ENCODE measurements at places on chromosomes 3 and 15.

DNA sequence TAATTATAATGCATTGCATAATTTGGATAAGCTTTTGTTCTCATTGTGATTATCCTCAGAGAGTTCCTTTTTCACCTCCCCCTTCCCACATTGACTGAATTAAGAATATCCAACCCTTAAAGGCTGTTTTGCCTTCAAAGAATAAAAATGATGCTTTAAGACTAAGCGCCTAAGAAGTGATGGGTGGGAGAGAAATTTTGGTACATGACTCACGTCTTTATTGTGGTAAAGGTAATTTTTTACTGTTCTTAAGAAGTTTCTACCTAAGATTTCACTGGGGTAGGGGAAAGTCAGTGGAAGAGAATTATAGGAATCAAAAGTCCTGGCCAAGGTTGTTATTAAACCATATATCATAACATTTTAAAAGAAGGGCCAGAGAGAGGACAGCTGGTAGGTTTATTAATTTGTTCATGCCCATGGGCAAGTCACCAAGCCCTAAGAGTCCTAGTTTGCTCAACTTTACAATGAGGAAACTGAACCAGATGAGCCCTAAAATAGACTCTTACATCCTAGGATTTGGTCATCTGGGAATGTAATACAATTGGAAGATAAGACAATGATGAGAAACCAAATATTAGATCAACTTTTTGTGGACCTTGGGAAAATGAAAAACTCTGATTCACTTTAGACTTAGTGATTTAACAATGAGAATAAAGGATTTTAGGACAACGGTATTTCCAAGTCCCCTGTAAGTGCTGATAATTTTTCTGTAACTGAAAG is 101.1 kb upstream of the RASGRP1 start:
- DNase-seq, result no peak

GRCh38 chr3:14123308-14124222 is 1.1 kb downstream of the CHCHD4 start:
- DNase-seq, result no peak

DNA sequence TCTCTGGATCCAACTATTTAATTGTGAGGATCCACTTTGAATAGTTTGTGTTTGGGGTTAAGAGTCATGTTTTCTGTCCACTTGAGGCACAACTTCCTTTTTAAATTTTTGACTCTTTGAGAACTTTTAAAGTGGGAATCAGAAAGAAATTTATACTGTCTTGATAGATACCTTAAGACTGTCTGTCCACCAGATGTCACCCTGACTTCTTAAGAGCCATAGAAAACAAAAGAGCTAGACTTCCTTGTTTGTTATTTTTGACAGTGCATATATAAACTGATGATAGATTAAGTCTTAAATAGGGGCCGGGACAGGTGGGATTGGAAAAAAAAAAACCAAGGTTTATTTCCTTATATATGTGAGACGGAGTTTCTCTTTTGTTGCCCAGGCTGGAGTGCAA is 52.1 kb upstream of the WDR72 start:
- peak; percentile 42 for DNase-seq

GRCh38 chr15:38692789-38693062 is 128.1 kb upstream of the RASGRP1 start:
- DNase-seq, result no peak

- no peak for DNase-seq
Measured at GRCh38 chr3:72591522-72592421, 256.5 kb downstream of the SHQ1 start.

DNA sequence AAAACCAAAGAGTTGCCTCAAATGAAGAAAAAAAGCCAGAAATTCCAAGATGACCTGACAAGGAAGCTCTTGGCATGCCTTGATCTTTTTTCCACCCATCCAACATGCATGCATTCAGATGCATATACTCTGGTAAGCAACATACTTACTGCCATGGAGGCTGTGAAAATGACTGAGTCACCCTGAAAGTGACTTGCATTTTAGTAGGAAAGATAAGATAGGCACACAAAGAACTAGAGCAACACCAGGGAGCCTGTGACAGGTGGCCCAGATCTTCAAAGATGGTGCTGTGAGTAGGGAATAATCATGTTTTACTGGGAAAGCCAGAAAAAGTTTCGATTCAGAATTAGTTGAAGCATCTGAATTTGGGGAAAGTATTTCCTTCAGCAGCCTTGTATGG is 185.1 kb upstream of the SLCO3A1 start:
- DNase-seq, result no peak

GRCh38 chr15:77418966-77419835 is 703 bp downstream of the PEAK1 start:
- no peak for DNase-seq

DNA sequence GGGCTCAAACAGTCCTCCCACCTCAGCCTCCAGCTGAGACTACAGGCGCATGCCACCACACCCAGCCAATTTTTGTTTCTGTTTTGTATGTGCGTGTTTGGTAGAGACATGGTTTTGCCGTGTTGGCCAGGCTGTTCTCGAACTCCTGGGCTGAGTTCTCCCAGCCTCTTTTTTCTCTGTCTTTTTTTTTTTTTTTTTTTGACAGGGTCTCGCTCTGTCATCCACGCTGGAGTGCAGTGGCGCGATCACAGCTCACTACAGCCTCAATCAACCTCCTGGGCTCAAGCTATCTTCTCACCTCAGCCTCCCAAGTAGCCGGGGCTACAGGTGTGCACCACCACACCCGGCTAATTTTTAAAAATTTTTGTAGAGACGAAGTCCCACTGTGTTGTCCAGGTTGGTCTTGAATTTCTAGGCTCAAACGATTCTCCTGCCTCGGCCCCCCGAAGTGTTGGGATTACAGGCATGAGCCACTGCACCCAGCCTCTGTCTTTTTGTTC is 867 bp upstream of the DCAF1 start:
- DNase-seq, result no peak

DNA sequence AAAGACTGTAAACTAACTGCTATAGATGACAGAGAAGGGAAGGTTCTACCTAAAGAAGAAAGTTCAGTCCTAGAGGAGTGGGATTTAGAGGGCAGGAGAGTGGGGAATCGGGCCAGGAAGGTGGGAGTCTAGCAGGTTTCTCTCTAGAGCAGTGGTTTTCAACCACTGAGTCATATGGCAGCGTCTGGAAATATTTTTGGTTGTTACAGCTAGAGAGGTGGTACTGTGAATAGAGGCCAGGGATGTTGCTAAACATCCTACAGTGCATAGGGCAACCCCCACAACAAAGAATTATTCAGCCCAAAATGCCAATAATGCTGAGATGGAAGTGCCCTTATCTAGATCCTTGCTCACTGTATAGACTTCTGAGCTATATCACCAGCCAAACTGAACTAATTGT is 28.7 kb downstream of the ATP1B3 start:
- no peak for DNase-seq

GRCh38 chr15:22968366-22968765 is 11.8 kb downstream of the CYFIP1 start:
- no peak for DNase-seq

- DNase-seq, result no peak
Measured at GRCh38 chr15:80773122-80773551, 6.0 kb upstream of the CEMIP start.

GRCh38 chr3:60989626-60990441 is 261.4 kb downstream of the FHIT start:
- DNase-seq, result no peak

DNA sequence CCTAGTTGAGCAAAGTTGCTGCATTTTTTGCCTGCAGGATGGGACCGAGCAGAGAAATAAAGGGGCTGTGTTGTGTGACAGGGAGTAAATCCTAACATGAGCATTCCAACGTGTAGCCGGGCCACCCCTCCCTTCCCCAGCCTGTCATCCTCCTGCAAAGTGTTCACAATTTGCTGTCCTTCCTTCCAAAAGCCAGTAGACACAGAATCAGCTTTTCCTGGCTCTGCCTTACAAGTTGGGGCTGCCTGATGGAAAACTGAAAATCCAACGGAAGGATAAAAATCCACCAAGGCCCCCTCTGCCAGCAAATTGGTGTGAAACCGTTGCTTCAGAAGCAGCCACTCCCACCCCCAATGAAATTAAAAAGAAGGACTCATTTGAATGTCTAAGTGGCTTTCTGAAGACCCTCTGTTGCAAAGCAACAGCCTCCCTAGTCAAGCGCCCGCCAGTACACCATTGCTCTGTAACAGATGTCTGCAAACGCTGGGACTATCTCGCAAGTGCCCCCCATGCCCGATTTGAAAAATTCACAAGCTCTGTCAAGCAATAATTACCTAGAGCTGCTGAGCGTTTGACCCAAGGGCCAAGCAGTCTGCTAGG is 665 bp downstream of the FRMD4B start:
- no peak for DNase-seq

Measured in NCI-H1105 treated with DMSO at 0.1 percent for 48 hours (cell line).